Fibroblast of gingiva (primary cell): ENCODE measurements at places on chromosomes 13 and 19.

GRCh38 chr13:68645814-68646213, 1415.7 kb upstream of the PCDH9 start:
- DNase-seq: no peak

- no peak for DNase-seq
Measured at GRCh38 chr13:39189778-39190177, 151.5 kb downstream of the NHLRC3 start.

DNA sequence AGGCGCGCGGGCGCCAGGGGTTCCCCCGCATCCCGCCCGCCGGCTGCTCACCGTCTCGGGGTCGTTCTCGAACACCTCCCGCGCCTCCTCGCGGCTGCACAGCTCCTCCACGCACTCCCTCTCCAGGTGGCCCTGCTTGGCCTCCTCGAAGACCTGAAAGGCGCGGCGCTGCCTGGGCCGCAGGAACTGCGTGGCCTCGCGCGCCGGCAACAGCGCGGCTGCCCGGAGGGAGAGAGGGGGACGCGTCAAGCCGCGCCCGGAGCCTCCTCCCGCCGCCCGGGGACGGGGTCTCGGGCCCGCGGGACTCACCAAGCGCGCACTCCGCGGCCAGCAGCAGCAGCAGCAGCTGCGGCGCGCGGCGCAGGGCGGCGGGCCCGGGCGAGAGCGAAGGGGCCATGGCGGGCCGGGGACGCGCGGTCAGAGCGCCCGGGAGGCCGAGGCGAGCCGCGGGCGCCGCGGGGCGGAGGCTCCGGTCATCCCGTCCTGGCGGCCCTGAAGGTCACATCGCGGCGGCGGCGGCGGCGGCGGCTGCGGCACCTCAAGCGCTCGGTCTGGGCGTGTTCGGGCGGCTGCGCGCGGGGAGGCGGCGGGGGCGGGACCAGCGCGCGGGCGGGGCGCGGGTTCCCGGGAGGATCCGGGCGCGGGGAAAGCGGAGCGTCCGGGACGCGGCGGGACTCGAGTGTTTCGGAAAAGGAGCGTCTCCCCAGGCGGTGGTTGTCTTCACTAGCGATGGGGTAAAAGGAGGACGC, at the start of gene GAS6:
Gene GAS6, minus strand, starts transcription at position 553 of the 749 bp plus-strand sequence. Its CDS starts 156 bp downstream, at position 397.
- DNase-seq: peak; percentile 49

DNA sequence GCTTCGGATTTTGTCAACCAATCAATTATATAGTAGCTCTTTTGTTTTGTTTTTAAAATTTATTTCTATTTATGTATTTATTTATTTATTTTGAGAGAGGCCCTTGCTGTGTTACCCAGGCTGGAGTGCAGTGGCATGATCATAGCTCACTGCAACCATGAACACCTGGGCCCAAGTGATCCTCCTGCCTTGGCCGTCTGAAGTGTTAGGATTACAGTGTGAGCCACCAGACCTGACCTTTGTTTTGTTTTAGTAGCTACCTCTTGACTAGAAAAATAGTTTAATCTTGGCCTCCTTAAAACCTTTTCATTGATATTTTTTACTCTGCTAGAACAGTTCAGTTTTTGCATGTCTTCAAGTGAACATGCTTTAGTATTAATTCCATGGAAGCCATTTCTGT, 15.1 kb downstream of the GARRE1 start:
- DNase-seq: no peak

GRCh38 chr13:93116809-93117208, 109.8 kb upstream of the GPC6 start:
- no peak for DNase-seq
